ENCODE measurements at places on chromosomes 5 and 9.

DNA sequence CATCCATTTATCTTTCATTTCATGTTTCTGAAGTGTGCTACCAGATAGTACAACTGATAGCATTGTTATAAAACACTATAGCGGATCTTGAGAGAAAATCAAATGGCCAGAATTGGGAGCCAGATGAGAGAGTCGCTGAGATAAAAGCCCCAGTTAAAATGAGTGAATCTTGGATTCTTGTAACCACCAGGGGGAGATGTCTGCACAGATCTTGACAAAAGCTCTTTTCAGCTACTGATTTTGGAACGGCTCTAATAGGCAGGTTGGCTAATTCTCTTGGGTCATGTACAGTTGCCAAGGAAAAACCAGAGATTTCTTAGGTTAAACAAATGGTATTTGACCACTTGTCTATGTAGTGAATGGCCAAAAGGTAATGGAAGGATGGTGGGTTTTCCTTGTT, 21.7 kb downstream of the F2RL2 start:
- DNase-seq: no peak

DNA sequence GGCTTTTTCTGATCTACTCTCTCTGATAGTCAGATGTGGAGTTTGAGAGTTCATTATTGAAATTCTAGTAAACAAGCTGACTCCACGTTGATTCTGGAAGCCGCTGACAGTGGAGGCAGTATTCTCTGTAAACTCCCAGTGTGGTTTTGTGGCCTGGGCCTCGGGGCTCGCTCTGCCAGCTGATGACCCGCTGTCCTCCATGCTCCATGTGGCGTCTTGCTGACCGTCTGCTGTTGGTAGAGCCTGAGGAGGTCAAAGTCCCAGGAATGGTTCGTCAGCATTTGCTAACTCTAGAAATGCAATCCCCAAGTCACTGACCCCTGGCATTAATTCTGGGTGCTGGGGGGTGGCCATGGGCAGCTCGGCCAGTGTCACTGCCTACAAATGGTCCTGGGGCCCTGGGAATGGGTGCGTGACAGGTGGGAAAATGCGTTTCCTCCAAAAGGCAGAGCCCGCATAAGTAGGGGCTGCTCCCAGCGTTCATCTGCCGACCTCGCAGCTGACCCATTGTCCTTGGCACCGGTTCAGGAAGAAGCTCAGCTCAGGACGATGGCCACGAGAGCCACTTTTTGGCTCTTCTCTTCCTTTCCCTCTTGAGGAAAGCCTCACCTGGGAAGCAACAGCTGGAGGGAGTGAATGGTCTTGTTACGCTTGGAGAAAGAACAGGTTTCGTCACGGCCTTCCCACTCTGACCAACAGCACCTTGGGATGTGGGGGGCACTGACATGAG, 55.1 kb downstream of the MRPL36 start:
- no peak for DNase-seq

- DNase-seq: no peak
These were observed 142.2 kb upstream of the KLF4 start for GRCh38 chr9:107631788-107632187.

DNA sequence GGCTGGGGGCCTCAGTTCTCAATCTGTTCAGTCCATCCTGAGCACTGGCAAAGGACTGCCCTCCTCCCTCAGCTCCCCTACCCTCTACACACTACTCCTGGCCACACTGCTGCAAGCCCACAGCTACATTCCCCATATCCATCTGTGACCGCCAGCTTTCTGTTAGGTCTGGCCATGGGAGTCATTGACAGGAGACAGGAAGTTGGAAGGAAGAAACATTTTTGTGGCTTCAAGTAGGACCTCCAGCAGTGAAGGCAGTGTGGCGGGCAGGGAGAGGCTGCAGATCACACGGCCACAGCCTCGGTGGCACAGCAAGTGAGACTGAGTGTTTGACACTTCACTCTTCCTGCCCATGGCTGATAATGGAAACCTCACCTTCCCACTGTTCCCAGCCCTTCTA, 55.9 kb downstream of the SECISBP2 start:
- no peak for DNase-seq

DNA sequence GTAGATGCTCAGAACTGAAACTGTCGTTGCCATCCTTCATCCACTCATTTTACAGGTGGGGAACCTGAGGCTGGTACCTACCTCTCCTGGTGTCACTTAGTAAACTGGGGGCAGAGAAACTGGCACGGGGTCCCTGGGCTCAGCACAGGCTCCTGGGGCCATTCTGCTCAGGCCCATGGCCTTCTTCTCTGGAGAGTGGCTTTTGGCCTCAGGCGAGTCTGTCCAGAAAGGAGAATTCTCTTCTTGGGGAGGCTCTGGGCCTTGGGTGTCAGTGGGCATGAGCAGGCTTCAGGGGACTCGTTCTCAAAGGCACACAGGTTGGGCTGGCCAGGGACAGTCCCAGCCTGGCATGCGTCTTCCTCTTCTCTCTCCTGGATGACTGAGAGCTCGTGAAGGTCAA, 24.6 kb downstream of the COL5A1 start:
- DNase-seq: peak; percentile 14

DNA sequence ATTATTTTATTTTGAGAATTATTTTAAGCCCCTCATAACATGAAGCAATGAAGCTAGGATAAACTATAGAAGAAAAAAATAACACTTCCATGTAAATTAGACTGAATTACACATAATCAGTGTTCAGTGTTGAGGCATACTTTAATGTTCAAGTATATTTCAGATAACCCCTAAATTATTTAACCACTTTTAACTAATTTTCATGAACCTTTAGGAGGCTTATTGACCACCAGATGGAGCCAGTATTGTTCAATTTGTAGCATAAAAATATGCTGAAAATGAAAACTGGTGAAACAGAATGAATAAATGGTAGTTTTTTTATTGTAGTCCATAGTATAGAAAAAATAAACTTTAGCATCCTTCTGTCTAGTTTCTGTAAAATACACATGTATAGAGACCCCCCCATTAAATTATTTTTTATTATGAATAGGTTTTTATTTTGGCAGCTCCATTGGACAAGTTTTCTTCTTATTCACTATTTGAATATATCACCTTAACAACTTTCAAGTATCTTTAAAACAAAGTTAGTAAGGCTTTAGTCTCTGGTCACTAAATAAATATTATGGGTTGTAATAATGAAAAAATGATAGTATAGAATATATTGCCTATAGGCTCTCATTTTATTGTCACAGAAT, 190.1 kb downstream of the CWC27 start:
- no peak for DNase-seq

GRCh38 chr5:79936646-79937216, 54.3 kb downstream of the MTX3 start:
- no peak for DNase-seq

GRCh38 chr5:56688402-56688801, 126.9 kb upstream of the MAP3K1 start:
- no peak for DNase-seq

- no peak for DNase-seq
These were observed 33.0 kb downstream of the ELOVL7 start for GRCh38 chr5:60811105-60811504.

DNA sequence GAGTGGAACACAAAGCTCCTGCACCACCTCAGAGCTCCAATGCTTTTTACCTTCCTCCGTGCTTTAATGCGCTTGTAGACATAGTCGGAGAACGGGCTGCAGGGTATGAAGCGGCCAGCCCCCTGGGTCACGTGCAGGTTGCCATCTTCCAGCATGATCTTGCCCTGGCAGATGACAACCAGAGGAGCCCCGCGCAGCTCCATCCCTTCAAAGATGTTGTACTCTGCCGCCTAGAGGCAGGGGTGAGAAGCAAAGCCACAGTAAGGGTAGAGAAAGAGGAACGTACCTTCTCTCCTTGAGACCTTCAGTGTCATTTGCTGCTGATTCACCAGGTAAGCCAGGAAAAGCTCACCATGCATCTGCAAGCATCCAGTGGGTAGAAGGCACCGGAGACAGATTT, 112.3 kb downstream of the DPYSL3 start:
- DNase-seq: no peak

DNA sequence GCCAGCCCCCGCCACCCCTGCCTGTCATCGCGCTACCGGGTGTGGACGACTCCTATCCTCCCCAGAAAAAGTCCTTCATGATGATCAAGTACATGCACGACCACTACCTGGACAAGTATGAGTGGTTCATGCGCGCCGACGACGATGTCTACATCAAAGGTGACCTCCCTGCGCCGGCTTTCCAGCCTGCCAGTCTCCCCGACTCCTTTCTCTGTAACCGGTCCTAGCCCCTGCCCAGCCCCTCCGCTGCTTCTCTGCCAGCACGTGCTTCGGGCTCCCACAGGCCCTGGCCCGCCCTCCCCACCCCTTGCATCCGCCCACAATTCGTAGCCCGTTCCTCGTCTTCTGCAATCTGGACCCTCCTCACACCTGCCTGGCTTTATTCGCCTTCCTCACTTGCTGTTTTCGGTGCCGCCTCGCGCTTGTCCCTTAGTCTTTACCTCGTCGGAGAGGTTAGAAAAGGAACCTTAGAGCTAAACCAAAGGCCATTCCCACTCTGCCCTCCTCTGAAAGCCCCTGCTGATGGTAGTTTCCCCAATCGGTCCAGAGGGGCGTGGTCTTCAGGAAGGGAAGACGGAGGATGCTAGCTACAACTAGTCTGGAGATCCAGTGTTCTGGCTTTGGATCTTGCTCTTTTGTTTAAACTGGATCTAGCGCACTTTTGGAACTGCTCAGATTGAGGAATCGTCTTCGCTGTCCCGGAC, 1.4 kb downstream of the CHSY3 start:
- DNase-seq: peak; percentile 38

DNA sequence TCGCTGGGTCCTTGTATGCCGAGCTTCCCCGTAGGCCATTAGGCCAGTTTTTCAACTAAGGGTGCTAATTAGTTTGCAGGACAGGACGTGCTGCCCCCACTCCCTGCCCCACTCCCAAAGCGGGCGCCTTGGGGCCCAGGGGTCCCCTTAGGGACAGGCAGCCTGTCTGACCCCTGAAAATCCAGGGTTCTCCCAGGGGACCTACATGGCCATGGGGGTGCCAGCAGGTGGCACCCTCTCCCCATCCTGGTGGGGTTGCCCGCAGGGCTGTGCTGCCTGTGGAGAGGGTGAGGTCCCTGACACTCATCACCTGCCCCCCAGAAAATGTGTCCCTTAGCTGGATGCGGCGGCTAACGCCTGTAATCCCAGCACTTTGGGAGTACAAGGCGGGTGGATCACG, 8.5 kb upstream of the CCDC187 start:
- DNase-seq: peak; percentile 64

DNA sequence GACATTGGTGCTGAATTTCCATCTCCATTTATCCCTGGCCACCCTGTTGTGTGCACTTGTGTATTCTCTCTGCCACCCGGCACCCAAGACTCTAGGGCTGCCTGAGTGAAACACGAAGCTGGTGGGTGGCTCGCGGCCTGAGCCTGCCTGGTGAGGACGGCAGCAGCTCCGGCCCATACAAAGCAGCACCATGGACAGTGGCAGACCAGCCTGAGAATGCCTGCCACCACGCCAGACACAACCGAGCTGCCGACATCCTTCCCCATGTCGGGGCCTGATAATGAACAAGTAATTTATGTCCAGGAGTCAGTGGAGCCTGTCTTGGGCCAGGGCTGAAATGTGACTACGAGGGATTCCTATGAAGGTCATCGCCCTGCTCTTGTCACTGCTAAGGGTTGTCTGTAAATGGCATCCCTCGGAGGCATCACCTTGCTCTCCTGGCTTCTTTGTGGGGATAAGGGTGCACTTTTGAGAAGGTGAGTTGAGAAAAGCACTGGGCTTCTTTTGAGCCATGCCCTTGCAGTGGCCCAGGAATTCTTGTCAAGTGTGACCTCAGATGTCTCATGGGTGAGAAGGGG, 175.7 kb downstream of the MELK start:
- peak; percentile 39 for DNase-seq

GRCh38 chr5:56069652-56070226, 75.0 kb upstream of the IL6ST start:
- no peak for DNase-seq

DNA sequence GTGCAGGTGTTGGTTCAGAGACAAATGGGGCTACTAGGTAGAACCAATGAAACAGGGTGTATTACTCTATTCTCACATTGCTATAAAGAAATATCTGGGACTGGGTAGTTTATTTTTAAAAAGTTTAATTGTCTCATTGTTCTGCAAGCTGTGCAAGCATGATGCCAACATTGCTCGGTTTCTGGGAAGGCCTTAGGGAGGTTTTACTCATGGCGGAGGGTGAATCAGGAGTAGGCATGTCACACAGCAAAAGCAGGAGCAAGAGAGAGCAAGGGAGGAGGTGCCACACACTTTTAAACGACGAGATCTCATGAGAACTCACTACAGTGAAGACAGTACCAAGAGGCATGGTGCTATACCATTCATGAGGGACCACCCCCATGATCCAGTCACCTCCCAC, 134.6 kb downstream of the PIK3R1 start:
- no peak for DNase-seq

- no peak for DNase-seq
These were observed 21.7 kb downstream of the ITGA2 start for GRCh38 chr5:53010814-53011213.

DNA sequence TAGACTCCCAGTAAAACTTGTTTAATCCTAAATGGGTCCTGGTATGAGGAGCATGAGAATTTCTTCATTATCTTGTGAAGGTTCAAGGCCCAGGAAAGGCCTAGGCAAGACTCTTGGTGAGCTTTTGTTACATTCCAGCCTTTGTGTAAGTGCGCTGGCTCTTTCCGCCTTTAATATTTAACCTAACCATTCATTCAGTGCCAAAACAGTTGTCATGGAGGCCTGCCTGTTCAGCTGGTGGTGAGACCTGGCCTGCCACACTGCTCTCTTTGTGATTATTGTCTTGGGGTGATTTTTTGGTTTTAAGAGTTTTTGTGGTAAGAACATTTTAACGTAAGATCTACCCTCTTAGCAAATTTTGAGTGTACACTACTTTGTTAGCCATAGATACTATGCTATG, 127.5 kb upstream of the WWC1 start:
- no peak for DNase-seq

DNA sequence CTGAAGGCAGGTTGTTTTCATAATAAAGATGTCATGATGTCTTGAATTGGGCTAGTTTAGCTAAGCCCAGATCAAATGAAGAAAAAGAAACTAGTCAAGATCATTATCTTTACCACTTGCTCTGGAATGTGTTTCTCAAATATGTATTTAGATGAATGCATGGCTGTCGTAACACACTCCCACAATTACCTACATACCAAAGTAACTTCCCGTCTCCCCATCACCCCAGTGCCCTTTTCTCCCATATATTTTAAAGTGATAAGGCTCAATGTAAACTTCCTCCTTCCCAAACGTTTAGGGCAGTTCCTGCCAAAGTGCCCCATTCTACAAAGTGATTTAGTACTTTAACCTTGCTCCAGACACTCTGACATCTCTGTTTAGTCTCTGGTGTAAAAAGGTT, 61.4 kb downstream of the SLC1A3 start:
- no peak for DNase-seq

DNA sequence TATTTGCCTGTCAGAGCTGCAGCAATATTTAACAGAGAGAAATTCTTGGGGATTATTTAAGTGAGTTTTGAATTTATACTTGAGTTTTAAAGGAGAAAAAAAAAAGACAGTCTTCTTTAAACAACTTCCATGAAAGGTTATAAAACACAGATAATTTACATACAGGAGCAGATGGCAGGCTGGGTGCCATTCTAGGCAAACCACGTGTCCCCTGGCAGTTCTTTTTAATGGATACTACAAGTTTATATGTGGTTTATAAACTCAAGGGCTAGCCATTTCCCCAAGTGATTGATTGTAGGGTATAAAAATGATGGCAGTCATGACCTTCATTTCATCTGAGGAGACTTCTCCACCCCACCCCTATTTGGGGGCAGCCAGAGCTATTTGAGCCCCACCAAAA, 166.6 kb downstream of the FSTL4 start:
- no peak for DNase-seq

GRCh38 chr9:4955836-4956235, 29.2 kb upstream of the JAK2 start:
- DNase-seq: no peak
